ENCODE measurements at places on chromosomes 16 and 17.

DNA sequence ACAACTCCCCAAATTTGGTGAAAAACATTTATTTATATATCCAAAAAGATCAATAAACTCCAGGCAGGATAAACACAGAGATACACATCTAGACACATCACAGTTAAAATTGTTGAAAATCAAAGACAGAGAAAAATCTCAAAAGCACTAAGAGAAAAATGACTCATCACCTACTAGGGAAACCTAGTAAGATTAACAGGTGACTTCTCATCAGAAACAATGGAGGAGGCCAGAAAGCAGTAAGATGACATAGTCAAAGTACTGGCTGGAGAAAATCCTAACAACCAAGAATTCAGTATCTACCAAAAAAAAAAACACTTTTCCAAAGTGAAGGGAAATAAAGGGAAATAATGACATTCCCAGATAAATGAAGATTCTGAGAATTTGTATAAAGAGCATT is 33.8 kb downstream of the ULK2 start:
- DNase-seq = no peak

DNA sequence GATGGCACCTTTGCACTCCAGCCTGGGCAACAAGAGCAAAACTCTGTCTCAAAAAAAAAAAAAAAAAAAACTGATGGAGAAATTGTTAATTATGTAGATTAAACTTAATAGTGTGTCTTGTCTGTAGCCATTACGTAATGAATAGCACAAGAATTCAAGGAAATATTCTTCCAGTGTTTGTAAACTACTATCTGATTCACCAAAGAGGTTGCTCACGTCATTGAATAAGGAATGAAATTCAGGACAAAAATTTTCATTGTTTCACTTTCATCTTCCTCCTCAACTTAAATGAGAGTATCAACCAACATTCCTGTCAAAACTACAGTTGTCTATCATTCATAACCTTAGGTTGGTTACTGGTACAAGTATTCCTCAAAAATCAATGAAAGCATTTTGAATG is 30.7 kb upstream of the MYO18A start:
- DNase-seq = no peak

- no peak for DNase-seq
Measured at GRCh38 chr17:71163813-71164122, 957.1 kb upstream of the SOX9 start.

DNA sequence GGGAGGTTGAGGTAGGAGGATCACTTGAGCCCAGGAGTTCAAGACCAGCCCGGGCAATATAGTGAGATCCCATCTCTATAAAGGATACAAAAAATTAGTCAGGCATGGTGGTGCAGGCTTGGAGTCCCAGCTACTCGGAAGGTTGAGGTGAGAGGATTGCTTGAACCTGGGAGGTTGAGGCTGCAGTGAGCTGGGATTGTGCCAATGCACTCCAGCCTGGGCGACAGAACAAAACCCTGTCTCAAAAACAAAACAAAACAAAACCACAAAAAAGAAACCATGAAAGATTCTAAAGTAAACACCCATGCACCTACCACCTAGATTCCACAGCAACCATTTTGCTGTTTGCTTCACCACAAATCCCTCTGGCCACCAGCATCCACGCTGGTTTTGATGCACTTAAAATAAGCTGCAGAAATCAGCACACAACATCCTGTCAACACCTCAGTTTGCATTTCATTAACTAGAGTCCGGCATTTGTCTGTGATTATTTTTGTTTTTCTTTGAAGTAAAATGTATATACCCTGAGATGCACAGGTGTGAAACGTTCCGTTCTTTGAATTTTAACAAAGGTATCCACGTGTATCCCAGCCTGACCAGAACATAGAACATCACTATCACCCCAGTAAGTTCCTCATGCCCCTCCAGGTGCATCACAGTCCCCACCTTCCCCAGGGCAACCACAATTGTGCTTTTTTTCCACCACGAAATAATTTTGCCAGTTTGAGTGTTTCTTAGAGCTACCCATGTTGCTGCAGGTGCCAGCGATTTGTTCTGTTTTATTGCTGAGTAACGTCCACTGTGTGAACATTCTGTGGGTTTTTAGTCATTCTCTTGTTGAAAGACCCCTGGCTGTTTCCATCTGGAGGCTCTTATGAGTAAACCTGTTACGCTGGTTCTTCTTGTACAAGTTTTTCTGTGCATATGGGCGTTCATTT is 191.5 kb downstream of the SEC14L1 start:
- DNase-seq = no peak

GRCh38 chr16:15726715-15727114 is 76.7 kb downstream of the NDE1 start:
- no peak for DNase-seq

DNA sequence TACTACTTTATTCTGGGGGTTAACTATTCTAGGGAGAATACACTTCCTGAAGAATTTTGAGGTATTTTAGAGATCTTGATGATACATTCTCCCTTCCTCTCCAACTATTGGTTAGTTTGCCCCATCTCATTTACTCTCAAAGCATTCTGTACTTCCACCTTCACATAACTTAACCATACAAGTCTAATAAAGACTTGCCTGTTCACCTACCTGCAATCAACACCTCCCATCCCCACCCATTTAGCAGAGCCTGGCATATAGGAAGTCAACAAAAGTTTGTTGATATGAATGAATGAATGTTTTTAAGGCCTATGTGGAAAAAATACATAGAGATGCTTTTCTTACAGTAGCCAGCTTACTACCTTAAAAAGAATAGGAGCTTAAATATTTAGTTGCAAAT is 50.8 kb downstream of the MYO1D start:
- DNase-seq = no peak

DNA sequence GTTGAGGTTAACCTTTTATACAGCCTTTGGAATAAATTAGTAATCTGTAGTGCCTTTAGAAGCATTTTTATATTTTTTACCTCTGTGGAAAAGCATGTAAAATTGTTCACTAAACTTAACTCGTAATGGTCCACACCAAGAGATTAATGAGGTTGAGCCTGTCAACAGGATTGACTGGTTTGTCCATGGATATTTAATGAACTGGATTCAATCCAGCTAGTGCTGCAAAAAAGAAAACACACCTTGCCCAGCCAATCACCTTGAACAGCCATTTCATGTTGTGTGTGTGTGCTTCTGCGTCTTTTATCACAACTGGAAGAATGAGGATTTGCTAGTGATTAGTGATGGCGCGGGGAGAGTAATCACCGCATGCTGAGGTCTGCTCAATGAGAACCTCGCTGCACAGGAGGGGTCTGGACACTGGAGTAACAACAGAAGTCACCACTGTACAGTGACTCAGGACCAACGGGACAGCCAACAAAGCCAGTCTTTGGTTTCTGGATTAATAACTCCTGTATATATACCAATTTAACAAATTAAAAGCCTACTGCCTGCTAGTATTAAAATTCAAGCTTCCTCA is 33.7 kb downstream of the LITAFD start:
- DNase-seq = no peak

DNA sequence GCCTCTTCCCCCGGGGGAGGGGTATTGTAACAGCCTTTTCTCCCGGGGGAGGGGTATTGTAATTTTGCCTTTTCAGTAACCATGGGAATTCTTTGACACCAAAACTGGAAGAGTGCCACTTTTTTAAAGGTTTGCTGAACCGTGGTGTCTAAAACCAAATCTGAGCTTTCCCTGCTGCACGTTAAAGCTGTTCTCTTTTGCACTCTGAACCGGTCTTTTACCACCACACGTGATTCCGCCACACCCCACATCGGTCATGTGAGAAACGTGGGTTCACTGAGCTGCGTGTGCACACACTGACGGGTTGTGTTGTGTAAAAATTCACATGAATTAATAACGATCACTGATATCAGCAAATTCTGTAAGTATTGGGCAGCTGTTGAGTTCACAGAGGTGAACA is 9.2 kb upstream of the ACSF3 start:
- no peak for DNase-seq

- DNase-seq = no peak
Measured at GRCh38 chr16:60199150-60199549, 1465.0 kb upstream of the GOT2 start.

DNA sequence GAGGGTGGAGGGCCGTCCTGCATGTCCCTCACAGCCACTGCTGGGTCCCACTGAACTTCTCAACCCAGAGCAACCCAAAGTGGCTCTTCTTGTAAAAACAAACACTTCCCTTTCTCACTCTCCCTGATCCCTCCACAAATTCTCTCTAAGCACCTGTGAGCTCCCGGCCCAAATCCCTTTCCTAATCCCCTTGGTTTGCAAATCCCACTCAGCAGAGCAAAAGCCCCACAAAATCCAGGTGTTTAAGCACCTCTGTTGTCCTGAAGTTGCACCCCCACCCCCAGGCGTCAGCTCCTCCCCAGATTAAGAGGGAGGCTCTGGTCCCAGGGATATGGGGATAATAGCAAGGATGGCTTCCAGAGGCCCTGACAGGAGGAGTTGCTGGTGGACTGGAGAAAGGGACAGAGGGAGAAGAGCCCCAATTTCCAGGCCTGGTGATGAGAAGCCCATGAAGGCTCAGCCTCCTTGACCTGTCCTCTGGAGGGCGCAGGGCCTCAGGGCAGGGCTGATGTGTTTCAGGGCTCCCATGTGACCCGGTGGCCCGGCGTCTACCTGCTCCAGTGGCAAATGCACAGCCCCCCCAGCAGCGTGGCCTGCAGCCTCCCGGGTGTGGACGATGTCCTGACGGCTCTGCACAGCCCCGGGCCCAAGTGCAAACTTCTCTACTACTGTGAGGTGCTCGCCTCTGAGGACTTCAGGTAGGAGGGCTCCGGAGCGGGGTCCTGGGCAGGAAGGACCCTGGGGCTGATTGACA is 23.0 kb downstream of the NAGPA start:
- no peak for DNase-seq
